Posterior vena cava (tissue), 2 donors: ENCODE measurements at places on chromosomes 2 and 18. TPM values are rescaled to one million over a fixed set of nuclear protein-coding genes. Genes with fewer than 3 reads are reported as not detected.

CD28 gene
- total RNA-seq: 6.3 TPM

RESP18 gene
- total RNA-seq: not detected

RAB6C gene
- total RNA-seq: not detected

CNGA3 gene
- 0.38 TPM for total RNA-seq

UGT1A10 gene
- not detected for total RNA-seq

FAM228A gene
- 1.1 TPM for total RNA-seq
